ENCODE measurements at places on chromosomes 4 and X.

GRCh38 chrX:115966920-115967319 lies 203.6 kb upstream of the AGTR2 start:
- no peak for DNase-seq

GRCh38 chr4:112889619-112890527 lies 159.6 kb upstream of the ANK2 start:
- DNase-seq, result no peak

- no peak for DNase-seq
Measured at GRCh38 chr4:129264008-129264657, 168.2 kb downstream of the C4orf33 start.

DNA sequence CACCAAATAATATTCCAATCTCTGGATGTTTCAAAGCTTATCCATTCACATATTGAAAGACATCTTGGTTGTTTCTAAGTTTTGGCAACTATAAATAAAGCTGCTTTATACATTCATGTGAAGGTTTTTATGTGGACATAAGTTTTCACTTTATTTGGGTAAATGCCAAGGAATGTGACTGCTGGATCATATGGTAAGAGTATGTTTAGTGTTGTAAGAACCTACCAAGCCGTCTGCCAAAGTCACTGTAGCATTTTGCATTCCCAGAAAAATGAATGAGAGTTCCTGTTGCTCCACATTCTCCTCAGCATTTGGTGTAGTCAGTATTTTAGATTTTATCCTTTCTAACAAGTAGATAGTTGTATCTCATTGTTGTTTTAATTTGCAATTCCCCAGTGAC lies 1047.7 kb downstream of the C4orf33 start:
- DNase-seq, result no peak

DNA sequence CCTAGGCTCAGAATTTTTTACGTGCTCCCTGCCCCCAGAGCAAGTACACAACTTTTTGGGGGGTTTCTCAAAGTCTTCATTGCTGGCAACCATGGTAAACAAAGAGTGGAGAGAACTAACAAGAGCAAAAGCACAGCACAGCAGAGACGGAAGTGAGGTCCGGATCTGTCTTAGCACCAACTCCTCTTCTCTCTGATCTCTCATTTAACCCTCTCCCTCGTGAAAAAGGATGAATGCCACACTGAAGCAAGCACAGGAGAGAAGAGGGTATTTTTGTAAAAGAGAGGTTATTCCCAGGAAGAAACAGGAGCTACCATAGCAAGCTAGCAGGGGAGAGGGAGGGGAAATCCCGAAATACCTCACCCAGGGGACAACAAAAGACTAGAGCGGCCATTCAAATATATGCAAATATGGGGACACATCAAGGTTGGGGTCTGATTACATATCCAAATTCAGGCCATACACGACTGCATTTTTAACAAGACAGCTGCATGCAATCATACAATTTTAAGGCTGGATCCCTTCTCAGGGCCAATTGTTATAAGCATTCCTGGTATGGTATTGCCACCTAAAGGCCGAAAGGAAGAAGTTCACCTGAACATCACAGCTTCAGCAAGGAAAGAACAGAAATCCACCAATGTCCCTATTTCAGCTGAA lies 46.6 kb downstream of the CD40LG start:
- DNase-seq, result no peak

GRCh38 chr4:127421437-127421836 lies 211.3 kb upstream of the INTU start:
- no peak for DNase-seq

DNA sequence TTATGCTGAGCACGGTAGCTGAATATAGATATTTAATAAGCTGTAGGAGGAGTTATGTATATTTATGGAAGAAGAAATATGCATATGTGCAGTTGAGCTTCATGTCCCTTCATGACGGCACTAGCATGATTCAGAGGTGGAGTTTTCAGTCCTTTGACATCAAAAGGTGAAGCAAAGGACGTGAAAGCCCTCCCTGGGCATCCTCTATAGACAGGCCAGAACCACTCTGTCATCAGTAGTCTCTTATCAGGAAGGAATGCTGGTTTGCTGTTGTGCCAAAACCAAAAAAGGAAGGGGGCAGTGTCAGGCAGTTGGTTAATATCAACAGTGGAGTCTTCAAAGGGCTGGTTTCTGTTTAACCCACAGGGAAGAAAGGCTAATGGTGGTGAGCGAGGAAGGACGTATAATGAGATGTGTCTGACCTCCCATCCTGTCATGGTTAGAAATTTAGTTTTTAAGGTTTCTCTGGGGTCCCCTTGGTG lies 23.5 kb upstream of the IL2 start:
- DNase-seq, result no peak

GRCh38 chr4:35025152-35025834 lies 1219.0 kb downstream of the ARAP2 start:
- no peak for DNase-seq

DNA sequence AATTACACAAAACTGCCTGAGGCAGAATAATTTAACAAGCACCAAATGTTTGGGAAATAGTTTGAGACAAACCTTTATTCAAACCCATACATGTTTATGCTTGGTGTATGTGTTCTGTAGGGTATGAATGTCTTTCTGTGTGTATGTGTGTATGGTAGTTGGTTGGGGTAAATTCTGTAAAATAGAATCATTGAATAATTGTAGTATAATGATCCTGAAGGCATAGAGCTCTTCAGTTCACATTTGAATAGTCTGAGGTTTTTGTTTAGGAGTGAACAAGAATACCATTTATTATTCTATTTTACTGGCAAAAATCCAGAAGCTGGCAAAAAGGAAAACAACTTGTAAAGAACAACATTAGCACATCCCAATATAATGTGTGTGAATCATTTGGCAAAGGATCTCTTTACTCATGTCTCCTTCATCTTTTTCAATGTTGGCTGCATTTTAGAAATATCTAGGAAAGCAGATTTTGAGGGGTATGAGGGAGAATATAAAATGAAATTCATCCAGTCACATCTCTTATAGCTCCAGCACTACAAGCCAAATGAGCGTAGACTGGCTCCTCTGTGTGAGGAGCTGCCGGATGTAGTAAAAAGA lies 360.0 kb downstream of the CHIC1 start:
- no peak for DNase-seq

- DNase-seq, result no peak
Measured at GRCh38 chrX:19555683-19556082, 40.4 kb upstream of the MAP3K15 start.

- DNase-seq, result no peak
Measured at GRCh38 chrX:34900691-34901090, 41.9 kb upstream of the FAM47B start.

GRCh38 chr4:182174979-182175378 lies 68.2 kb upstream of the TENM3 start:
- no peak for DNase-seq

DNA sequence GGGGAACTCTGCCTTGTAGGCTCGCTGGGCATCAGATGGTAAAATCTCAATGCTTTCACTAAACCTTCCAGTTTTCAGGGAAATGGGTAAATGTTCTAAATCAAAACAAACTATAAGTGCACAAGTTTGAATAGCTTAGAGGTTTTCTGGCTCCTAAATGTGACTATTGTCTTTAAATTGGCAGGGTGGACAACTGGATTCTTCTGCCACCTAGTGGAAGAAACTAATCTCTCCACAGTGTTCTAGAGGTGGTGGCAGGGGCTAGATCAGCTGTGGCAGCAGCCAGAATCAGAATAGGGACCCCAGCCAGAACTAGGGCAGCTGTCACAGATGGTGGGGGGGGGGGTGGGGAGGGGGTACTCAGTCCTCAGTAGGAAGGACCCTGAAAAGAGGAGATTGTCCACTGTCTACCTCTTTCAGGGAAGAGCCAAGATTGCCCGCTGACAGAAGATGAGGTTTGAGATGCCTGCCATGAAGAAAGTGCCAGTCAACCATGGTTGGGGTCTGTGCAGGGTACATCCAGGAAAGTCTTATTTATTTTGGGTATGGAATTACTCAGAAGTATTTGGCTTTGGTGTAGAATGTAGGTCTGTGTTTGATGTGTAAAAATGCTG lies 201.4 kb downstream of the CCNG2 start:
- DNase-seq, result no peak

GRCh38 chr4:73676136-73676535 lies 55.9 kb upstream of the RASSF6 start:
- no peak for DNase-seq

DNA sequence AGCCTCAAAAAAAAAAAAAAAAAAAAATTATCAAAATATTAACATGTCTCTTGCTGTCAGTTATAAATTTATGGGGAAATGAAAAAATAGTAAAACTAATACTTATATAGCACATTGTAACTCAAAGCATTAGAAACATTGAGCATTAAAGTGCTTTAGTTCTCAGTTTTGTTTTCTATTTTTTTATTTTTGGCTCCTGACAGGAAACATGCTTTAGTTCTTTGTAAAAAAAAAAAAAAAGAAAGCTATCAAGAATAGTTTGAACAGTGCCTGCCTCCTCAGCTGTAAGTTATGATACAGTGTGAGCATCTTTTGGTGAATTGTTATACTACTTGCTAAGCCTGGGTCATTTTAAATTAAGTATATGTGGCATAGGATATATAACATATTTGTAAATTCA lies 5.1 kb upstream of the CENPC start:
- no peak for DNase-seq

DNA sequence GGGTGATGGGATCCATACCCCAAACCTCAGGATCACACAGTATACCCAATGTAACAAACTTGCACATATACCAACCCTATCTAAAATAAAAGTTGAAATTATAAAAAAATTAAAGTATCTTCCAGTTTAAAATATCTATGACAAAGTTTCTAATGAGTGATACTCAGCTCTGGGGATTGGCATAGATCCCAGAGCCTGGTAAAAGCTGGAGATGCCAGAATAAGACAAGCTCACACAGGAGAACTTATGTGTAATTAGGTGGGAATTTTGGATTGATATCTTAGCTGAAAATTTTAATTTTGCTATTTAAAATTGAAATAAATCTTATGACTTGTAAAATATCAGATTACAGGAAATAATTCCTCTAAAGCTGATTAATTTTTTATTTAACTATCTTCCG lies 686.5 kb downstream of the GABRG1 start:
- no peak for DNase-seq

DNA sequence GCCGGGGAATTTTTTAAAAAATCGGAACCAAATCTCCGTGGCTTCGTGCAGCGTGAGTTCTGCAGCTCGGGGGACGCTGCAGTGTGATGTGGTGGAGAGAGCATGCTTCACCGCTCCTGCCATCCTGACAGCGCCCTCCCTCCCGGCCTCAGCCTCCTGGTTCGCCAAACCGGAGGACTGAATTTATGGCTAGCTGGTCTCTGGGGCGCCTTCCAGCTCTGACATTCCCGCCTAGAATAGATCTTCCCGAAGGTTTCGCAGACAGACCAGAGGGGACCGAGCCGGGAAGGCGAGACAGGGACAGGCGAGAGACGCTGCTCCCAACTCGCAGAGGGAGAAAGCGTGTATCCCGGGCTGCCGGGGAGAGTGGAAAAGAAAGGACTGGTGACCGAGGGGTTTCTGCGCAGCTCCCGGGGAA lies 25.9 kb downstream of the HOPX start:
- DNase-seq, result no peak

- DNase-seq, result no peak
Measured at GRCh38 chr4:143345356-143345755, 8.7 kb downstream of the GAB1 start.

DNA sequence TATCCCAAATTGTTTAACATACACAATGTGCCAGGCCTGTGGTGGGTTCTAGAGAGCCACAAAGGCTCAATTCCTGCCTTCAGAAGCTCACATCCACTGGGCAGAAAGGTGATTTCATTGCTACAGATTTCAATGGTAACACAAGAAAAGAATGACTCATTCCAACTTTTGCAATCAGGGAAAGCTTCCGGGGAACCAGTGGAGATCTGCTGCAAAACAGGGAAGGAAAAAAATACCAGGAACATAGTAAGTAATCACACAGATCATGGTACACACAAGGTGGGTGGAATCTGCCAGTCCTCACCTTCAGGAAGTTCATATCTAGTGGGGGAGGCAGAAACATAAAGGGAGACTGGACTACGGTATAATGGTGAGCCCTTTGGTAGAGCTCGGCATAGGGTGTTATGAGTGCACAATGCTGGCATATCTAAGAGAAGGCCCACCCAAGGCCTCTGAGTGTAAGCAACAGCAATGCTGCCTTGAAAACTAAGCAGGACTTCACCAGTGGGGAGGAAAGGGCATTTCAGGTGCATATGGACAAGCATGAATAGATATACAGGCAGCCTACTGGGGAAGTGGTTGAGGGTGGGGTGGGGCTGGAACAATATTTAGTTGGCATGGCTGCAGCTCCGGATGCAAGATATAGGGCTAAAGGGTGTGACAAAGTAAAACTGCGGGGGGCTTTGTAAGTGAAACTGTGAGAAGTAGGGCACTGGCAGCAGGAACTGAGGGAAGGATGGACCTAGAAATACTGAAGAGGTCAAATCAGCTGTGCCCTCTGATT lies 24.2 kb downstream of the GPRIN3 start:
- no peak for DNase-seq

GRCh38 chr4:105306158-105306781 lies 159.6 kb downstream of the TET2 start:
- DNase-seq, result peak; percentile 40

GRCh38 chr4:139740121-139740520 lies 74.5 kb downstream of the MGST2 start:
- no peak for DNase-seq

GRCh38 chr4:140790765-140791164 lies 34.6 kb upstream of the TBC1D9 start:
- DNase-seq, result no peak

DNA sequence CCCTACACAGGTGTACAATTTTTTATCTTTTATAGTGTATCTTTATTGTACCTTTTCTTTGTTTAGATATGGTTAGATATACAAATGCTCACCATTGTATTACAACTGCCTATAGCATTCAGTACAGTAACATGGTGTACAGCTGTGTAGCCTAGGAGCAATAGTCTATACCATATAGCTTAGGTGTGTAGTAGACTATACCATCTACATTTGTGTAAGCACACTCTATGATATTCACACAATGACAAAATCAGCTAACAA lies 80.3 kb downstream of the FAM13A start:
- no peak for DNase-seq

DNA sequence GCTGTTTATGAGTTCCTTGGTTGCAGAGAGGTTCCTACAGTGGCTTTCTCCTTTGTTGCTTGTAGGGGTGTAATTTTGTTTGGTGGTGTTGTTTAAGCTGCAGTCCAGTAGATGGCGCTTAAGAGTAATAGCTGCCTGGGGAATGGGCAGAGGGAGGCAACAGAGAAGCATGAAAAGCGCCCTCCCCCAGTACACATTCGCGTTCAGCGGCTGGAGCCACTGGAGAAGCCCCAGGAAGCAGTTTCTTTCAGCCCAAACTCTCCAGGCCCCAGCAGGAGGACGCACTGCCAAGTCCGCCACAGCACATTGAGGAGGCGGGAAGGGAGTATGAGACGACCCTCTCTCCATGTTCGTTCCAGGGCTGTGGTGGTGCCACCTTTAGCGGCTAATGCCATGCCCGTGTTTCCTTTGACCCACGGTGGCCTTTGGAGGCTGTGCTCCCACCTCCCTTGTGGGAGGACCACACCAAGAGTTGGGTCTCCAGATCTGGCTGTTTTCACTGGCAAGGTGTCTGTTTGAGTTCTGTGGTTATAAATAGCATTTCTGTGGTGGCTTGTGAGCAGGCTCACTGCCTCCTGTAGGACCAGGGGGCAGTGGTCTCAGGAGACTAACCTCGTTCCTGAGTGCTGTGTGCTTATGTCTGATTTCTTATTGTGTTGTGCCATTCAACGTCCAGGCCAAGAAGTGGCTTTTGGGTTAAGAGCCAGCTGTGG lies 252.3 kb downstream of the ARHGAP10 start:
- no peak for DNase-seq

Measured in stimulated activated CD4-positive, alpha-beta T cell treated with anti-CD3 and anti-CD28 coated beads, Interleukin-2, amount 100 ng/mL, for 4 hours (primary cell).